ENCODE measurements at places on chromosomes 12 and 14. TPM values are rescaled to one million over a fixed set of nuclear protein-coding genes. Genes with fewer than 3 reads are reported as not detected.

DNA sequence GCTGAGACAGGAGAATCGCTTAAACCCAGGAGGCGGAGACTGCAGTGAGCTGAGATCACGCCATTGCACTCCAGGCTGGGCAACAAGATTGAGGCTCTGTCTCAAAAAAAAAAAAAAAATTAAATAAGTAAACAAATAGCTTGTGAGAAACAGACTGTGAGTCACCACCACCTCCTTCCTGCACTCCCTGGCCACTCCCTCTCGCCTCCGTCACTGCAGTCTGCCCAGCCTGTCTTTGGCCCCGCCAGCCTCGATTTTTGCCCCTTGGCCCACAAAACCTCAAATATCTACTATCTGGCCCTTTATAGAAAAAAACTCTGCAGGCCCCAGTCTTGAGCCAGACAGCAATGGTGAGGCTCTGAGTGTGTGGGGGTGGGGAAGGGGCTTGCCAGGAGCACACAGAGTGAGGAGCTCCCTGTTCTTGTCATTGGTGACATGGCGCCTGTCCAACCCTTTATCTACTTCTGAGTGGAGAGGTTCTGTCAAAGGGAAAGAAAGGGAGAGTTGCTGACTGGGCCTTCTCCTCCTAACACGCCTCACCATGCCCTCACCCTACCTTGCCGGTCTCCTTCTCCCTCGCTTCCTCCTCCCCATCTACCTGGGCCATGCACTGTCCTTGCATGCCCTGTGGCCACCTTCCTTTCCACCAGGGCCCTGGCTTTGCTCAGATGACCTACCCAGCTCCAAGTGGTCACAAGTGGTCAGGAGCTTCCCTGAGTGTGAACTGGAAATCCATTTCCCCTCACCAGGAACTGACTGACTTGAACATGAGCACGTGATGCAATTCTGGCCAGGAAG, 22.1 kb downstream of the LGMN start:
- peak; percentile 65 for DNase-seq

- DNase-seq = no peak
Observed at GRCh38 chr14:75123991-75124390, 2.9 kb downstream of the NEK9 start.

GARIN6 gene
- total RNA-seq = not detected

PMCH gene
- total RNA-seq = not detected

KRT73 gene
- 67.2 TPM for total RNA-seq

SERPINA1 gene
- total RNA-seq = 4.7 TPM

CDH24 gene
- 3.7 TPM for total RNA-seq

FBXW8 gene
- 7.3 TPM for total RNA-seq

DNA sequence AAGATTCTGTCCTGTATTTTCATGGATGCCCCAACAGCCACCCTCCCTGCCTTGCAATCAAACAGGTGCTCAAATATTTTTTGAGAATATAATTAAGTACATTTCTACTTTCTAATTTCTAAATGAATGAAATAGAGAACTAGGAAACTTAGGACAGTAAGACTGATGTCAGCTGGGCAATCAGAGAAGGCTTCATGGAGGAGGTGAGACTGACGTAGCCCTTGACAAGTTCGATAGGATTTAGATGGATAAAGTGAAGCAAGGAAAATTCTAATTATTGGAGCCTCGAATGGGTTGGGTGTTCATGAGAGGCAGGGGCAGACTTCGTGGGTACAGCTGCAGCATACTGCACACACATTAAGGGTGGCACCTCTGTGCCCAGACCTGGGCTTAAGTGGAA, 36.0 kb downstream of the NINJ2 start:
- no peak for DNase-seq

DNA sequence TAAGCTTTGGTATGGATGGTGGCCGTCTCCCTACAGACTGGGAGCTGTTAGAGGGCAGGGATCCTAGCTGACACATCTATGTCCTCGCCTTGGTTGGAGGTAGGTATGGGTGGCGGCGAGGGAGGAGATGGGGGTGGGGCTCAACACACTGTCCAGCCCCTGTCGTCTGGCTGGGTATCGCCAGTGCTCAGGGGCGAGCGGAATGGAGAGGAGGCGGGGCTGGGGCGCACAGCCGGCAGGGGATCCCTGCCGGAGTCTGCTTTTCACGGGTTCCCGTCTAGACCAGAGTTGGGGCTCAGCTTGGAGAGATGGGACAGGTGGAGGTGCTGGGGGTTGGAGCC, 16.1 kb downstream of the TAMALIN start:
- DNase-seq = no peak

DNA sequence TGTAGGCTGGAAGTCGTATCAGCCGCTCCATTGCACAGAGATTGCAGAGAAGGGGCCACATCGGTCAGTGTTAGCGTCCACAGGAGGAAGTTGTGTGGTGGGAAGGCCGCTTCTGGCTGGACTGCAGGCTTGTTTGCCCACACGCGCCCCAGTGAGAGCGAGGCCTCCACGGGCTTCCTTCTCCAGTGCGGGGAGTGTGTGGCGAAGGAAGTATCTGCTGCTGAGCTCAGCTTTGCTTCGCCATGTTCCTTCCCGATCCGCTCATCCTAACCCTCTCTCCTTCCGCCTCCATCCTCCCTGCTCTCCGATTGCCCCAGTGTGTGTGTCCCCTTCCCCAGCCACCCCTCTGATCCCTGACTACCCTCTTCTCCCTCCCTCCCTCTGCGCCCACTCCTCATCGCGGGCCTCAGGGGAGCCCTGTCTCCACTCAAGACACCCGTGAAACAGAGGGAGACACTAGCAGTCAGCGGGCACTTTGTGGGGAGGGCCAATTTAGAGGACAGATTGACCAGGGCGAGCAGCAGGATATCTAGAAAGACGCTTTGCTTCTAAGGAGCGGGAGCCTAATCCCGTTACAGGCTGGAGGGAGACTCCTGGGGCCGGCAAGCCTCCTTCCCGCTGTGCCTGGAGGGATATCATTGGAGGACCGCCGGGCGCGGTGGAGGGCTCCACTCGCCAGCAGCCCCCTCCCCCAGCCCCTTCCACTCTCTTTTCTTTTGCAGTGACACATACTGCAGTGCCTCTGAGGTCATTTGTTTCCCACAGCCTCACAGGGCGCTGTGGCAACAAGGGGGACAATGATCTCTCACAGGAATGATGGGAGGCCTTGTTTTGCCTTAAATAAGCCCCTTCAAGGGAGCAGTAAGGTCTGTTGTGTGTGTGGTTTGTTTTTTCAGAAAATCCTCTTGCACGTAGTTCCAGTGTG, 428.8 kb downstream of the ZFP36L1 start:
- DNase-seq = peak; percentile 25

GRCh38 chr12:70520847-70521246, 116.4 kb downstream of the PTPRB start:
- no peak for DNase-seq

LAG3 gene
- total RNA-seq = 0.82 TPM

DNA sequence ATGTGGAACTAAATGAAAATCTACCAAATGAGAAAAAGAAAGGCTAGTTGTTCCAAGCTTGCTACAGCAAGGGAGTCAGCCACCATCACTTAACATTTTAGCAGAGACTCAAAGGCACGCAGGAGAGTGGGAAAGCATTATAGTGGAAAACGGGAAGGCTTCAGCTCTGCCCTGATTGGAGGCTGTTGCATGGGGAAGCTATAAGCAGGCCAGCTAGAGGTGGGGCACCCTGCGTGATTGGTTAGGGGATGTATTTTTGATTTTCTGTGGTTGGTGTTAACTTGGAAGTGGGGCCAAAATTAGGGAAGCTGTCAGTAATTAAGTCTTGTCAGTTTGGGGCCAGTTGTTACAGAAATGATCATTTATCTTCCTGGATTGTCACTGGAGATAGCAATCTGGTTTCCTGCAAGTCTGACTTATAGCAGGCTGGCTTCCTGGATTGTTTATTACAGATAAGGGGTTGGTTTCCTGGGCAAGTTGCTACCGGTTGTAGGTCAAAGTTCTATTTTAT, 93.9 kb downstream of the FAR2 start:
- no peak for DNase-seq

DNA sequence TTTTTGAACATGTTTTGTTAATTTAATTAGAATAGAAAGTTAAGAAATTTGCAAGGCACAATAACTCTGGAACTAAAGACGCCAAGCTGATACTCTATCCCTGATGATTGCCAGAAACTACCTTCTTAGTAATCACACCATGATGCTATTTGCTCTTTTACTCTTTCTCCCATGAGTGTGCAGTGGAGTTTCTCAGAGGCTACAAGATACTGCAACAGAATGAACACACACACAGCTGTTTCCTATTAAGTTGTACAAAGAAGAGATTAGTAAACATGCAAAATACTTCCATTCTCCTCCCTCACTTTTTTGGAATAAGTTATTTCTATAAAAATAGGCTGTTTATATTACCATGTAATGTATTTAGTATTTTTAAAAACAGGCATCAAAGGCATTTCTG, 1367.5 kb downstream of the AACS start:
- no peak for DNase-seq

- no peak for DNase-seq
Observed at GRCh38 chr14:66377574-66377973, 108.6 kb upstream of the CCDC196 start.

DPF3 gene
- total RNA-seq = 0.27 TPM

PFKM gene
- 9.4 TPM for total RNA-seq

BBOF1 gene
- 1.8 TPM for total RNA-seq

GRCh38 chr12:118448341-118448740, 72.0 kb downstream of the SUDS3 start:
- DNase-seq = no peak

DNA sequence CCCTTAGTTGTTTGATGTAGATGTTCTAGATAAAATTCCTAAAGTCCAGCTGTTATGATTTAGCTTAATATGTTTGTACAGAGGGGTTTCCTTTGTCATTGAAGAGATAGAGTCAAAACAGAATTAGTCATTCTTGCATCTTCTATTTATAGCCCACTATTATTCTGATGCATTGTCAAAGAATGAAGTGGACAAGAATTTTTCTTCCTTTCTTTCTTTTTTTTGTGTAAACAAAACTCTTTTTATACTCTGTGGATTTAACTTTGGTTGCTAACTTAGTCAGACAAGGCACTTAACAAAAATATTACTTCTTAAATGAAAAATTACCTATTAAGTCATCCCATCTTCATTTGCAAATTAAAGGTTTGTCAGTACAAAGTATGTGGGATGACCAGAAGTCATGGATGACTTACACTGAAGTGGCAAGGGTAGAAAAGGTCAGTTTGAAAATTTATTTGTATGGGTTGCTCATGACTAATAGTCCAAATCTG, 215.6 kb upstream of the DDHD1 start:
- DNase-seq = no peak

COCH gene
- total RNA-seq = not detected

DNA sequence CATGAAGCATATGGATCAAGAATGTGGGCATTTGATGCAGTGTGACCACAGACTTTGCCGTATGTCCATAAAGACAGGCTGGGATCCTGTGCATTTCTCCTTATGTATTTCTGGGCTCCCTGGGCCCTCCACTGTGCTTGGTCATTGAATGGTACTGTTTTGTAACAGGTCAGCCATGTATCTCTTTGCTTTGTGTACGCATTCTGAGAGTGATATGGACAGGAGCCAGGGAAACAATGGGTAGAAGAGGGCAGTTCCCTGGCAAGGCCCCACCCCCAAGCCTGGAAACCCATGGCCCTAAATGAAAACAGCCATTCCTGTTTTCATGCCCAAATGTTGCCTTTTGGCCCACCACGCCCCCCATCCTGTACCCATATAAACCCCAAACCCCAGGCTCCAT, 15.2 kb upstream of the FBXO34 start:
- DNase-seq = no peak

- peak; percentile 18 for DNase-seq
Observed at GRCh38 chr14:104386151-104386841, 193.3 kb upstream of the C14orf180 start.

ZBTB25 gene
- total RNA-seq = 56.8 TPM

GRCh38 chr12:52052468-52053186, 1.4 kb downstream of the NR4A1 start:
- no peak for DNase-seq

DNA sequence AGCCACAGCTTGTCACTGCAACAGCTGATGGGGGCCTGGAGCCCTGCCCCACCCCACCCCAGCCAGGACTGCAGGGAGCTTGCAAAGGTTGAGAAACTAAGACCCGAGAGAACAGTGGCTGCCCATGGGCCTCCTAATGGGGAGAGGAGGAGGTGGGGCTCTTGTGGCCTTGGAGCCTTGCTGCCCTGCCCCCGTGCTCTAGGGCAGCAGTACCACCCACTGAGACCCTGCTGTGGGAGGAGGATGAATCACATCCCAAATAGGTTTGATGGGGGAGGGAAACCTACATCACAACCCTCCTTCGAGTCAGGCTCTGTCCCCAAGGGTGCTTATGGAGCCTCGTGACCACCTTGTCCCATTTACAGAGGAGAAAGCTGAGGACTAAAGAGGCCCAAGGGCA, 15.9 kb downstream of the HHIPL1 start:
- no peak for DNase-seq

KCNMB4 gene
- 0.71 TPM for total RNA-seq

GRCh38 chr14:103232831-103233319, 101.2 kb upstream of the EIF5 start:
- no peak for DNase-seq

ALDH6A1 gene
- 6.2 TPM for total RNA-seq

FAM90A1 gene
- total RNA-seq = 0.47 TPM

GCH1 gene
- total RNA-seq = 20.4 TPM

DNA sequence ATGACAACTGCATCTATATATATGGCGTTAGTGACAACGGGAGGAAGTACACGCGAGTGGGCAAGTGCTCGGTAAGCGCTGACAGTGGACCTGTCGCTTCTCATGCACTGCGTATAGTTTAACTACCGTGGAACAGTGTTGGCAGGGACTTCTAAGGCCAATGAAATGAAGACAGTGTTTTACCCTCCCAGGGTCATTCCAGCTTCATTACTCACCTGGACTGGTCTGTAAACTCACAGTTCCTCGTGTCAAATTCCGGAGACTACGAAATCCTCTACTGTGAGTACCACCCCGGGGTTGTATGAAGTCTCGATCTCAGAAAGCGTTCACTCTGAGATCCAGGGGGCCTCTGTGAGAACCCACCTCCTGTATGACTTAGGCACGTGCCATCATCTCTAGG, 129.2 kb upstream of the EVL start:
- DNase-seq = no peak

GPD1 gene
- 0.47 TPM for total RNA-seq

VWF gene
- total RNA-seq = not detected

BHLHE41 gene
- not detected for total RNA-seq

TAS2R20 gene
- total RNA-seq = 0.75 TPM

DNA sequence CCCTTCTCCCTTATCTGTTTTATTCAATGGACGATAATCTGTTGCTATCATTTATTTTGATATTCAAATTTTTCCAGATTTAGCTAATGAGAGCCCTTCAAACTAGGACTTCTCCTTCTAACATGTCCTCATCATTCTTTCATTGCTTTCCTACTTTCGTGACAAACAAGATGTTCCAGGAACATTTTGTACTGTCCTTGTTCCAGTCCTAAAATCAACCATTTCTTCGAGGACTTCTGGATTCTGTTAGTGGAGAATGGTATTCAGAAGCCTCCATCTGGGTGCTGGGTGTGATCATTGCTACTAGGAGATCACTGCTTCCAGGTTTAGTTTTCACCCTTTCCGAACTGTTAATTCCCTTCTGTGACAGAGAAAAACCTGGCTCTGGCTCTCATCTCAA, 29.5 kb upstream of the FBXO34 start:
- DNase-seq = no peak

WDR20 gene
- 40.1 TPM for total RNA-seq

GRCh38 chr12:52741375-52742195, 35.6 kb downstream of the KRT76 start:
- DNase-seq = peak; percentile 74

- DNase-seq = no peak
Observed at GRCh38 chr14:76948213-76948947, 80.1 kb downstream of the IRF2BPL start.

CCDC197 gene
- total RNA-seq = not detected

CLEC9A gene
- 0.98 TPM for total RNA-seq
